ENCODE measurements at places on chromosomes 2 and 18.

DNA sequence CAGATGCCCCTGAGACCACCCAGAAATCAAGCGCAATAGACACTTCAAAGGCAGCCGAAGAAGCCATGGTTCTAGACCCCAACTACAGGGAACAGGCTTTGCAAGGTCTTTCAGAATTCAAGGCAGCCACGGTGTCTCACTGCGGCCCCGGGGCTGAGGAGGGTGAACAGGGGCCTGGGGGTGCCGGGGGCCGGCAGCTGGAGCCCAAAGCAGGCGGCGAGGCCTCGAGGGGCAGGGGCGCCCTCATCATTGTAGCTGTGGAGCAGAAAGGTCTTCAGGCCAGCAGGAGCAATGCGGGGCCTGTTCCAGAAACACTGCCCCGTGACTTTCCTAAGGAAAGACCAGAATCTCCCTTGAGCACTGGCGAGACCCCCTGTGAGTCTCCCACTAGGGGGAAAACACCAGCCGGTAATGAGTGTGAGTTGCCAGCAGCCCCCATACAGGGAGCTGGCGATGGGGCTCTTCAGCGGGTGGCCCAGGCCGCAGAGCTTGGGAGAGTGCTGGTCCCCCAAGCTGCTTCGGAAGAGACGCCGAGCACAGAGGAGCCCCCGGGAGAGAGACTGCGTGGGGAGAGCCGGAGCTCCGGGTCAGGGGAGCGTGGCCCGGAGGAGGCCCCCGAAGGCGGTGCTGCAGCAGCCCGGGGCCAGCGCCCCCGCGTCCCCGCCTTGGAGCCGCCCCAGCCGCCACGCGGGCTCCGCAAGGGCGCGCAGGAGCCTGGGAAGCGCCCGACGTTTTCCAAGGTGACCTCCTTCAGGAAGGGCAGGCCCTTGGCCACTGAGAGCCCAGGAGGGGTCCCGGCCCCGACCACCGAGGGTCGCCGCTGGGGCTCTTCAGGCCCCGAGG lies 79.1 kb downstream of the ARHGEF4 start:
- no peak for DNase-seq

DNA sequence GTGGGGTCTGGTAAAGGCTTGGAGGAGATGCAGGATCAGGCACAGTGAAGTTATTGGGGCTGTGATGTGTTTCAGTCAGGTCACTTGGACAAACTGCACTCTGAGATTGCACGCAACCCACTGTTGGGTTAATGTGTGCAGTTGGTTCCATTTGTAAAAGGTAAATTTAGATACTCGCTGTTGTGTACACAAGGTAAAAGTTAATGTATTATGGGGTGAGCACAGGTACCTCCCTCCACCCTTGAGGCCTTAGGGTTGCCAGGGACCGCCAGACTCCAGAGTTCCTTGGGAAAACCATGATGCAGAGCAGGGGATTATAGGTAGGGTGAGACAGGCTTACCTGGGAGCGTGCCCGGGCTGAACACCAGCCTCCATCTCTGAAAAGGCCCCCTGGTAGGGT lies 20.1 kb downstream of the IMPA2 start:
- DNase-seq = no peak

- no peak for DNase-seq
Measured at GRCh38 chr2:217636991-217637561, 365.7 kb downstream of the TNS1 start.

GRCh38 chr2:127080938-127081755 lies 25.8 kb downstream of the BIN1 start:
- DNase-seq = no peak

- no peak for DNase-seq
Measured at GRCh38 chr2:189261431-189261841, 81.9 kb upstream of the COL5A2 start.

GRCh38 chr2:42795841-42796301 lies 3.5 kb upstream of the HAAO start:
- no peak for DNase-seq

DNA sequence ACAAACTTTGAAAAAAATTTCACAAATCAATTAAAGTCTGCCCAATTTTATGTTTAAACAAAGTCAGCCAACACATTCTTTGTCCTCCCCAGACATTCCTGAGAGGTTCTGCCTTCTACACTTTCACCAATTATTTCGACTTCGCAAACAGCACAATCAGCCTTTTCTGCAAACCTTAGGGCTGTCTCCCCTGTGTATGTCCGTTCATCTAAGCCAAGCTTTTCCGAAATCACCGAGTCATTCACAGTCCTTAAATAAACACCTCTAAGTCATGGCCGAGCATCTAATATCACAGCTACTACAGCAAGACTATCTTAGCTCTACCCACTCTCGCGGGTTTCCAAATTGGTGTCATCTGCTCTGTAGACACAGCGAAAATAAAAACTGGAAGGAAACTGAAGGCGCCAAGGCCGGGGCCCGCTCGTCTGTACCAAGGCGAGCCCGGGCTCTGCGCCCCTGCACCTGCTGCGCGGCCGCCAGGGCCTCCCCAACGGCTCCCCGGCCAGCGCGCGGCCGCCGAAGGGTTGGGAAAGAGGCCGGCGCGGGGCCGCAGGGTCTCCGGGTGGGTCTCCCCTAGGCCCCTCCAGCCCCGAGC lies 730 bp downstream of the ODC1 start:
- DNase-seq = peak; percentile 28

DNA sequence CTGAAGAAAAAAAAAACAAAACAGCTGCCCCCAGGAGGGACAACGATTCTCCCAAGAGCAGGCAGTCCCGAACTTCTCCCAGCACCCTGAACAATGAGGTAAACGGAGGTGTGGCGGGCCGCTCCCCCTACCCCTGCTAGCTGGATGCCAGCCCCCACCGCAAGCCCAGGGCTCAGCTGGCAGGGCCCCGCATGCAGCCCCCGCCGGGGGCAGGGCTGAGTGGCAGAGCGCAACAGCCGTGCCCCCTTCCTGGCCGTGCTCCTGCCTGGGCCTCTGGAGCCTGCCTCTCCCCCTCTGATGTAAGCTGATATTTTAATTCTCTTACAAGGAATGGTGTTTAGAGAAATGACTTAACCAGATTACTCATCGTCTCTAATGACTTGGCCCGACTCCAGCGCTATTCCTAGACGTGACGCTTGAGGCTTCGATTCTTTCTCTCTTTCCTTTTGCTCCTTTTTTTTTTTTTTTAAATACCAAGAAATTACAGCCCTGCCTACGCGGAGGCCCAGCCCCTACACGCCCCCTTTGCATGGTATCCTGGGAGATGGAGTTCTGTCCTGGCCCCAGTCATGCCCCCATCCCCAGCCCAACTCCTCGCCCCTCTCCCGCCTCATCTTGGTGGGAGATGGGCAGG lies 4.6 kb upstream of the ARID5A start:
- peak; percentile 87 for DNase-seq

GRCh38 chr2:235595422-235596010 lies 101.7 kb downstream of the AGAP1 start:
- DNase-seq = peak; percentile 57

- no peak for DNase-seq
Measured at GRCh38 chr2:44189104-44189503, 20.4 kb downstream of the PPM1B start.

DNA sequence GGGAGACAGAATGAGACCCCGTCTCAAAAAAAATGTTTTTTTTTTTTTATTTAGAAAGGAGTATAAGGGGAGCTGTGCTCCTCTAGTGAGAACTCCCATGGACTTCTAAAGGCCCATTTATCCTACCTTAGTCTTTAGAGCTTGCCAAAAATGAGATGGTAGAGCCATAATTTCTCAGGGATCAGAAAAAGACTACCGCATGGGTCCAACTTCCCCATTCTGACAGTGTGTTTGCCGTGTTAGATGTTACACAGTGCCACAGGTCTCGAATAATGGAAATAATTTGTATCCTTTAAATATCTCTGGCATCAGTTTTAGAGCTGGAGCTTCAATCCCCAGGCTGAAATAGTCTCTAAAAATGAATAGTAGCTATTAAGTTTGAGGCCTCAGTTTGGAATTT lies 6.0 kb upstream of the SLC39A10 start:
- DNase-seq = no peak

DNA sequence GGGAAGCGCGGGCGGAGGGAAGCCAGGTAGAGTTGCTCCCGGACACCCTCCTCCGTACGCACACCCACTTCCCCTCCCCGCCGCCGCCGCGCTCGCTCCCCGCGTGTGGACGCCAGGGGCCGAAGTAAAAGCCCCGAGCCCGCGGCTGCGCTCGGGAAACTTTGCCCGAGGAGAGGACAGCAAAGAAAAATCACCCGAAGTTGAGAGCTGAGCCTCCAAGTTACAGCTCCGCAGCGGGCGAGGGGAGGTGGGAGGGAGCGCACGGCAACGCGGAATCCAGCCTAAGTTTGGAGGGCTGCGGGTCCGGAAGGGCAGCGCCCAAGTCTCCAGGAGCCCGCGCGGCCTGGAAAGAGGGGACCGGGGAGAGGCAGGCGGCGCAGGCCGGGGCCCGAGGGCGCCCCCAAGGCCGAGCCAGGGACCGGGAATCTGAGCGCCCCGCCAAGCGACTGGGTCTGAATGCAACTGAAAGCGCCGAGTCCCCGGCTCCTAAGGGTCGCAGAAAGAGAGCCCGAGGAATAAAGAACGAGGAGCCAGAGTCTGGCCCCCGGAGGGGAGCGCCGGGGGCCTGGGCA lies 706 bp upstream of the BCL11A start:
- no peak for DNase-seq

DNA sequence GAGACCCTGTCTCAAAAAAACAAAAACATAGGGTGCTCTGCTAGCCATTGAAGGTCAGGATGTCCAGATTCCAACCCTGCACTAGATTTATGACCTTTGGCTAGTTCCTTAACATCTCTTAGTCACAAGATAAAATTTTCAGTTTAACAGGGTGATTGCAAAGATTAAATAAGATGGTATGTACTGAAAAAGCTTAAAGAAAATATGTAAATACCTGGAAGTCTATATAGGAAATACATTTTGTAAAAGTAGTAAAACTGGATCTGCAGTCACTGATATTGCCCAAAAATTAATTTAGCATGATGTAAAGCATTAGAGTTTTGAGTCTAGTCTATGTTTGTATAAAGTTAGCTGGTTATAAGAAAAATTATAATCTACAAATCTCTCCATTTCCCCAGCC lies 5.4 kb upstream of the COX7A2L start:
- DNase-seq = no peak

DNA sequence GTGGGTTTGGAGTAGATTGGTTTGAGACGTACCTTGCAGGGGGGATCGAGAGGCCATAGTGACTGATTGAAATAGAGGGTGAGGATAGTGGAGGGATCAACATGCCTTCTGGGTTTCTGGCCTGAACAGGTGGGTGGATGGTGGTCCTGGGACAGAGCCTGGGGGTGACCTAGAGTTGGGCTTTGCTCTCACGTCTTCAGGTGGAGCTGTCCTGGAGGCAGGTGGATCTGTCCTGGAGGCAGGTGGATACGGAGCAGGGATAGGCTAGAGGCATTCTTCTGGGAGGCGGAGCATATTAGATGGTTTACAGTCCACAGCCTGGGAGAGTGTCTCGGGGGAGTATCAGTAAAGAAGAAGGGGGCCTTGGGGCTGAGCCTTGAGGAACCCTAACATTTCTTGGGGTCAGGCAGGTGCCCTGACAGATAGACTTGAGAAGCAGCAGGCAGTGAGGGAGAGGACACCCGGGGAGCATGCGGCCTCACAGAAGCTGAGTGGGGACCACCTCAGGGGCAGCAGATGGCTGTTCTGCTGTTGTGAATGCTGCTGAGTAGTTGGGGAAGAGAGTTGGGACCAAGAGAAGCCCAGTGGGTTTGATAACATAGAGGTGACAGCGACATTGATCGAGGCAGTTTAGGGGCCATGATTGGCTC lies 1.6 kb downstream of the CAPN10 start:
- DNase-seq = no peak

DNA sequence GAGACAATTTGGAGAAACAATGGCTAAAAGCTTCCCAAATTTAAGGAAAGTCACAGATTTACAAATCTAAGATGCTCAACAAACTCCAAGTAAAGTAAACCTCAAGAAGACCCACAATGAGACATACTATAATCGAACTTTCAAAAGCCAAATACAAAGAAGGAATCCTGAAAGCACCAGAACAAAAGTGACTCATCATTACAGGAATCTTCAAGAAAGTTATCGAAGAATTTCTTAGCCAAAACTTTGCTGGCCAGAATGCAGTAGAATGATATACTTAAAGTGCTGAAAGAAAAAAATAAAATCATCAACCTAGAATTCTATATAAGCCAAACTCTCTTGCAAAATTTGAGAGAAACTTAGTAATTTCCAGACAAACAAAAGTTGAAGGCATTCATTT lies 106.5 kb upstream of the TMEM200C start:
- DNase-seq = no peak

GRCh38 chr2:109437325-109438090 lies 176.3 kb downstream of the SEPTIN10 start:
- no peak for DNase-seq

GRCh38 chr2:23009545-23010149 lies 375.3 kb upstream of the KLHL29 start:
- no peak for DNase-seq

DNA sequence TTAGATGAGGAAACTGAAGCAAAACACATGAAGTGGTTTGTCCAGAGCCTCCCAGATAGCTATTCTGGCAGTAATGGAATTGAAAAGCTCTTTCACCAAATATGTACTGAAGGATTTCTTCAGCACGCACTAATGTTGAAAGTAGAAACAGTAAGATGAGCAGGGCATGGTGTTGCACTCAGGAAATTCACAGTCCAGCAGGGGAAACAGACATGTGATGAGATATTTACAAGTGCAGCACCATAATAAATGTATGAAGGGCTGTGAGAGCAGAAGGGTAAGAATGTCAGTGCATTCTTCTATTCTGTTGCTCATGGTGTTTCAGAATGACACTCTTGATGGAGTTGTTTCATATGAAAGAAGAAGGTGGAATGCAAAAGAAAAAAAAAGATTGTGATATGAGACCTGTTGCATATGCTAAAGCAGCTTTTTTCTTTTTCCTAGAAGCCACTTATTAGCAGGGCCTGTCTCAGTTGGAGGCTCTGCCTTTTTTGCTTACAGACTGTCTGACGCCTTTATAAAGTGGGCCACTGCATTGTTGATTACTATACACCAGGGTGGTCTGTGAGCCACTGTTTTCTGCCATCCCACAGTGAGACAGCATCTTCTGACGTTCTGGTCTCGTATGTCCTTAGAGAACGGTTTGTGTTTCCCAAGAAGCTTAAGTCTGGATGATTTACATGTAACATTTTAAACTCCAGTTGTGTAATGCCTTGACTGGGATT lies 516.9 kb downstream of the ARHGAP15 start:
- DNase-seq = no peak
